ENCODE measurements at places on chromosomes 1 and 21.

- DNase-seq, result peak; percentile 58
Observed at GRCh38 chr1:26288311-26288941, 8.5 kb downstream of the SH3BGRL3 start.

- no peak for DNase-seq
Observed at GRCh38 chr1:177873238-177873637, 96.6 kb downstream of the SEC16B start.

DNA sequence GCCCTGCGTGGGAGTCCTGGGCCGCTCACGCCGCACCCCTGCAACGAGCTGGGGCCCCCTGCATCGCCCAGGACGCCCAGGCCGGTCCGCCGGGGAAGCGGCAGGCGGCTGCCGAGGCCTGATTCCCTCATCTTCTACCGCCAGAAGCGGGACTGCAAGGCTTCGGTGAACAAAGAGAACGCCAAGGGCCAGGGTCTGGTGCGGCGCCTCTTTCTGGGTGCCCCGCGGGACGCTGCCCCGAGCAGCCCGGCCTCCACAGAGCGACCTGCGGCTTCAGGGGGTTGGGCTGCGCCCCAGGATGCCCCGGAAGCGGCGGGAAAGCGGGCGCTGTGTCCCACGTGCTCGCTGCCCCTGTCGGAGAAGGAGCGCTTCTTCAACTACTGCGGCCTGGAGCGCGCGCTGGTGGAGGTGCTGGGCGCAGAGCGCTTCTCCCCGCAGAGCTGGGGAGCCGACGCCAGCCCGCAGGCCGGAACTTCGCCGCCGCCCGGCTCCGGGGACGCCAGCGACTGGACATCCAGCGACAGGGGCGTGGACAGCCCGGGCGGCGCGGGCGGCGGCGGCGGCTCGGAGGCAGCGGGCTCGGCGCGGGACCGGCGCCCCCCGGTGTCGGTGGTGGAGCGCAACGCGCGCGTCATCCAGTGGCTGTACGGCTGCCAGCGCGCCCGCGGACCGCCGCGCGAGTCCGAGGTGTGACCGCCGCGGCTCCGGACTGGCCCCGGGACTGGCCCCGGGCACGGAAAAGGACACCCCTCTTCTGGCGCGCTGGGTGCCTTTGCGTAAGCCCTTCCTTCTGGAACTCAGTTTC, 2.7 kb downstream of the FAM110D start:
- DNase-seq, result no peak

- no peak for DNase-seq
Observed at GRCh38 chr1:62810420-62811274, 26.7 kb downstream of the ATG4C start.

DNA sequence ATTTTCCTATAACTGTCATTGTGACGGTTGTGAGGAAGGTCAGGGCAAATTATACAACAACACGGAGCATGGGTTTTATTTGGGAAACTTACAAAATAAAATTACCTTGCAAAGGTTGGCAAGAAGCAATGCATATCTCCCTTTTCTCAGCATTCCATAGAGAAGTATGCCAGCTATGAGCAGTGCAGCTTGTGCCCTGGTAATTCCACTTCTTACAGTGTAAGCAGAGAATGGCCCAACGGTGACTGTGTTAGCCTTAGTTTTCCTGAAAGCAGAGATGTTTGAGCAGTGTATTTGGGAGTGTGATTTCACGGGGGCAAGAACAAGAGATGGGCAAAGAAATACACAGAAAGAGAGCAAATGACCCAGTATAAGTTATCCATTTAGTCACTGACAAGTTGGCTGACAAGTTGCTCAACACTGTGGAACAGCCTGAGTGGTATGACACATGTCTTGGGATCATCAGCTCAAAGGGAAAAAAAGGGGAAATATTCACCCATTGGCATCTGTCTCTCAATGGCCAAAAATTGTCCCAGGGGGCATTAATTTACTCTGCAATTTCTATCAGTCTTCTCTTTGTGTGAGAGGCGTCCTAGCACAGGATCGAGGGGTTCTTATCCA, 210.9 kb upstream of the NRIP1 start:
- DNase-seq, result no peak

- no peak for DNase-seq
Observed at GRCh38 chr1:239368436-239369109, 17.8 kb upstream of the CHRM3 start.

DNA sequence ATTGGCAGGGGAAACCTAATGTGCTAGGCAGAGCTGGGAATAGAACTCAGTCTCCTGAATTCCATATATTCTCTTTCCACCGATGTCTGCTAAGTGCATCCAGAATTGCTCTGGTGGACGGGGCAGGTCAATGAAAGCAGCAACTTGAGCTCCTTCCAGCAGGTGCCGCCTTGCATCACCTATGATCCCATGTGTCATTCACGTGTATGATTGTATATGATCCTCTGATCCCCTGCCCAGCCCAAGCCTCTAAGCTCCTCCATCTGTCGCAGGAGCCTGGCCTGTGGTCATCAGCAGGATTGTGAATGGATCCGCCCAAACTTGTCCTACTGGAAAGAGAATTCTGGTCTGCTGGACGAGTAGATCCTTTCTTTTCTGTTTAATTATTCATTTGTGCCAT, 13.1 kb downstream of the ACTA1 start:
- no peak for DNase-seq

DNA sequence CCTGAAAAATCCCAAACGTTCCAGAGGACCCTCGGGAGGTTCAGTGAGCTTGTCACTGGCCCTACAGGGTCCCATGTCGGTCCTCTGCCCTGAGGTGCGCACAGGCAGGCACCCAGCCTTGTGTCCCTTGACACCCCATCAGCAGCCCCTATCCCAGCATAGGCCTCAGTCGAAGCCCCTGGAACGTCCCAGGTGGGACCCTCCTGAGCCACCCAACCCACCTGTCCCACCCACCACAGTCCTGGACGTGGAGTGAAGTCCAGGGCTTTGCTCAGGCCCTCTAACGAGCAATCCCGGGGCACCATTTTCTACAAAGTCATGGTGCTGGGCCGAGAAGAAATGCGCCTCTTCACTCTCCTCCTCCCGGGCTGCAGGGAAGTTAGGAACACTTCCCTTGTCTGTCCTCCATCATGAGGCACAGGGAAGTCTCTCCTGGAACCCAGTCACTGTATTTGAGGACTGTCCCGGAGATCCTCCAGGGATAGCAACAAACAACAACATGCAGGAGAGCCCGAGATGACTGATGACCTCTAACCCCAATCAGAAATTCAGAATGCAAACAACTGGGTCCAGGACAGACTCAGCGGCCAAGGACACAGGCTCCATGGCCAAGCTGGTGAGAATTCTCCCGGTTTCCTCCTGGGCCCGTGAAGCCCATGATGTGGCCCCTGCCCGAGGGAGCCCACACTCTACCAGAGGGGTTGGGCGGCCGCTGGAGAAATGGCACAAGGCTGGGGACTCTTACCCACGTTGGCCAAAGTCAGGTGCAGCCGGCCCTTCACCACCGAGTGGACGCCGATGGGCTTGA, 105.5 kb downstream of the NPHP4 start:
- no peak for DNase-seq

- no peak for DNase-seq
Observed at GRCh38 chr21:35922618-35923017, 137.7 kb downstream of the SETD4 start.

DNA sequence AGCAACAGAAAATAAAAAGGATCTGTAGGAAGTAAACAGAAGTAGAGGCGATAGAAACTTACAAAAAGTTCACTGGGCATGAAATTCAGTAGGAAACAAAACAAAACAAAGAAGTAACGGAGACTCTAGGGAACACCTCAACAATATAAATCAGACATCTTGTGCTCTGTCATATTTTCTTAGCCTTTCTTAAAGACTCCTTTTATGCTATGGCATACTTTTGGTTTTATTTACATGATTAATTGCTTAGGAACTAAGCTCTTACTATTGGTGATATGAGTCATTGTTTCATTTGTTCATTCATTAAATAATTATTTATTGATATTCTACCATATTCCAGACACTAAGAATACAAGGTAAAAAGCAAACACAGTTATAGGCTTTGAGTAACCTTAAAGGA, 126.6 kb downstream of the KCNT2 start:
- DNase-seq, result no peak

GRCh38 chr1:226349801-226350518, 41.0 kb upstream of the LIN9 start:
- DNase-seq, result no peak

GRCh38 chr1:30801771-30802198, 44.2 kb upstream of the LAPTM5 start:
- DNase-seq, result peak; percentile 41

GRCh38 chr1:93675931-93676330, 5.7 kb downstream of the BCAR3 start:
- no peak for DNase-seq

- DNase-seq, result no peak
Observed at GRCh38 chr1:66397192-66397591, 136.8 kb upstream of the SGIP1 start.

- DNase-seq, result no peak
Observed at GRCh38 chr1:202123336-202123813, 658 bp downstream of the GPR37L1 start.

- DNase-seq, result no peak
Observed at GRCh38 chr1:164772635-164773034, 213.7 kb downstream of the PBX1 start.

All from stimulated activated CD8-positive, alpha-beta memory T cell treated with anti-CD3 and anti-CD28 coated beads, Interleukin-15, amount 100 ng/mL, for 4 hours (primary cell).